ENCODE measurements at places on chromosomes 7 and 10.

GRCh38 chr7:142487124-142487523 is 229.3 kb upstream of the PRSS58 start:
- no peak for DNase-seq

DNA sequence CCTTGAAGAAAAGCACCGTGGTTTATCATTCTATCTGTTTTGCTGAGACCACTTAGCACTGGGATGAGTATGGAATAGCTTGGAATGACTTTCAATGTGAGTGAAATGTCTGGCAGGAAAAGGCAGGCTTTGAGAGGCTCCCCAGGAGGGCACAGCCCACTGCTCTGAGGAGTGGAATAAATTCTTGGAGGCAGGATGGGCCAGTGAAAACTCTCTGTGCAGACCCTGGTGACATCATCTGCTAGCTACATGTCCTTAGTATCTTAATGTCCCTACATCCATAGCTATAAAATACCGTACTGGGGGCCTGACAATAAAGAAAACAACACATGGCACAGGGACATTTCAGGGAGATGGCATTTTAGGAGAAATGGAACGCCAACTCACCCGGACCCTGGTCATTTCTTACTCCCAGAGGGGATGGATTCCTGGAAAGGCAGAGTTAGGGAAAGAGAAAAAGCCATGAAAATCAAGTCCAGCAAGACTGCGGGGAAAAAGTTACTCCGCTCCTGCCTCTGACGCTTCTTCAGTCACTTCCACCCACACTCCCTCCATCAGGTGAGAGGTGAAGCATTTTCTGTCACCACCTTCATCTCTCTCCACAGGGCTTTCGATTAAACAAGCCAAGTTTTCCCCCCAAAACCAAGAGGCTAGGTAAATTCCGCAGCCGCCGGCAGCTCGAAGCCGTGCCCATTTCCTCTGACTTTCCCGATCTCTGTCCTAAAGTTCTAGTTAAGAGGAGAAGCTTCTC is 991 bp downstream of the ZNF239 start:
- DNase-seq, result no peak

GRCh38 chr7:50555594-50556140 is 9.5 kb downstream of the DDC start:
- no peak for DNase-seq

GRCh38 chr10:46516660-46517416 is 39.6 kb downstream of the GPRIN2 start:
- peak; percentile 6 for DNase-seq

DNA sequence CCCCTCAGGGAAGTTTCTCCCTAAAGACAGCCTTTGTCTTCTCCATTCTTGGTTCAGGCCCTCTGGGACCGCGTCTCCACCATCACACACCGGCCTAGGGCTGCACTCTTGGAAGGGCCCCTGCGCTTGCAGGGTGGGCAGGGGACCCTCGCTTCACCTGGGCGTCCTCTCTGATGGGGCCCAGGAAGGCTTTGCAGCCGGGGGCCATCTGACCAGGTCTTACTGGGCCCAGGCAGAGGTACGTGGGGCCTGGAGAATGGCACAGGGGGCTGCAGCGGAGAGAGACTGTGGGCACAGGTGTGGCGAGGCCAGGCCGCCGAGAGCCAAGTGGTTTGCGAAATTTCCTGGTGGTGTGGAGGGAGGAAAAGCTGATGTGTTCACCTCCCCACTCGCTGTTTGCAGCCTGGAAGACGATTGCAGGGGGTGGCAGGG is 44.4 kb downstream of the ALOX5 start:
- DNase-seq, result no peak

DNA sequence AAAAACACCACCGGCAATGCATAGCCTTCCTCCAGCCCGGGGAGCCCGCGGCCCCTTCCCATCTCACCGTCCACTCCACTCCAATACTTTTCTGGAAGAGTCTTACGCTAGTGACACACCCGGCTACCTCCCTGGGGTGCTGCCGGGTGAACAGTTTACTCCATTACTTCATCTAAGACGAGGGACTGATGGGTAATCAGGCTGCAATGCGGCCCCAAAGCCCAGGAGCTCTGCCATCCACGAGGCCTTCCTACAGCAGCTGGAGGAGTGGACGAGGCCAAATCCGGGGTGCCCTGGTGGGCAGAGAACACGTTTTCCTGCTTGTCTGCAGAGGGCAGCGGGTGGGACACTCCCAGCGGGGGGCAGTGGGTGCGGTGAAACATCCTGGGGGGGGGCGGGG is 356.2 kb upstream of the SHH start:
- DNase-seq, result no peak

DNA sequence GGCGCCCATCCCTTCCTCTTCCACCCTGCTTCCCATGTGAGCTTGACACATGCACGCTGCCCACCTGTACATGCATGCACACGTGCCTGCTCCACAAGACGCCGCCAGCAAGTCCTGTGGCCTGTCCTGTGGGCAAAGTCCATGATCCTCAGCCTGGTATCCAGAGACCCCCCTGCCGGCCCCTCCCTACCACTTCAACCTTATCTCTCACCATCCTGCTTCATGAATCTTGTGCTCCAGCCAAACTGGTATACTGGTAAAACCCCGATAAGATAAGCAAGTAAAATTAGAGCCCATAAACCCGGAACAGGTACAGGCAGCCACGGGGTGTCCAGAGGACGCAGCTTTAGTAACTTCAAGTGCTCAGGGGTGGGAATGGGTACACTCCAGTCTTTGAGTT is 11.8 kb upstream of the TBXAS1 start:
- no peak for DNase-seq

- DNase-seq, result no peak
Observed at GRCh38 chr7:106419455-106420182, 134.8 kb upstream of the NAMPT start.

DNA sequence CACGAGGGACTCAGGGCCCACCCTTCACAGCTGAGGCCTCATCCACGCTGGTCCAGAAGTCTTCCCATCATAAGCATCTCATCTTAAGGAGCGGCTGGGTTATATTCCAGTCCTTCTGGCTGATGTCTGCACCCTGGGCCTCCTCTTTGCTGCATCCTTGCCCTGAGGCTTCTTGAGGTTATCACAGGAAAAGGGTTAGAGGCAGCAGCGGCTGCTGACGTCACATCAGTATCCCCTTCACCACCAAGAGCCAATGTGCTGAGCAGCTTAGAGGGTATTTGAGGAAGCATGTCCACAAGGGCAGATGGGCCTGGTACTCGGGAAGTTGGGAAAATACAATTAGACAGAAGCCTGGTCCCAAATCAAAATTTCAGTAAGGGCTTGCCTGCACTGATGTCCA is 125.1 kb downstream of the PLXNA4 start:
- DNase-seq, result no peak

GRCh38 chr7:106116161-106116704 is 4.1 kb upstream of the SYPL1 start:
- no peak for DNase-seq

- no peak for DNase-seq
Observed at GRCh38 chr10:62580396-62580795, 206.2 kb downstream of the ZNF365 start.

DNA sequence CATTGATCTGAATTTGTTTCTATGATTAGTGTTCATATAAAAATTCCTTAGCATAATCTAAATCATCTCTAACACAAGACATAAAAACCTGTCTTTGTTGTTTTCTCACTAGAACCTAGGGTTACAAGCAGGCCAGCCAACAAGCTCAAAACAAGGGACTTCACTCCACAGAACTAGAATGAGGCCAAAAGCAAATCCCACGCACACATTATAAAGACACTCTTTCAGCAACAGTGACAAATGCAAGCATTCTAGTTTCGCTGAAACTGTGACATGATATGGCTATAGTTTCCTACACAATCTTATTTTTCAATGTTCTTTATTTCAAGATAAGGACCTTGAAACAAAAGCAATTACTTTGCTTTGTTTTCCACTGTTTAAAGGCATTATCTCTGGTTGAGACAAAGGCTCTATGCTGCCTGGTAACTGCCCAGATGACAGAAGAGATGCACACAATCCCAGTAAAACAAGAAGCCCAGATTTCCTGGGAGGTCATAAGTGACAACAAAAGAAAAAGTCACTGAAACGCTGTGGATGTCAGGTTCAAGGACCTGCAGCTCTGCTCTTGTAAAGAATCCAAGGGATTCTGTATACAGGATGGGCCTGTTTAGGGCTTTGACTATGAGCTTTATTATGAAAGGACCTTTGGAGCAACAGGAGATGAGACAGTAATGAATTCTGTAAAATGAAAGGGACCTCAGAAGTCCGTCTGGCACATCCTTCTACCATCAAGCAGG is 105.3 kb downstream of the SORCS1 start:
- no peak for DNase-seq

GRCh38 chr7:79988653-79989052 is 146.0 kb upstream of the GNAI1 start:
- no peak for DNase-seq

DNA sequence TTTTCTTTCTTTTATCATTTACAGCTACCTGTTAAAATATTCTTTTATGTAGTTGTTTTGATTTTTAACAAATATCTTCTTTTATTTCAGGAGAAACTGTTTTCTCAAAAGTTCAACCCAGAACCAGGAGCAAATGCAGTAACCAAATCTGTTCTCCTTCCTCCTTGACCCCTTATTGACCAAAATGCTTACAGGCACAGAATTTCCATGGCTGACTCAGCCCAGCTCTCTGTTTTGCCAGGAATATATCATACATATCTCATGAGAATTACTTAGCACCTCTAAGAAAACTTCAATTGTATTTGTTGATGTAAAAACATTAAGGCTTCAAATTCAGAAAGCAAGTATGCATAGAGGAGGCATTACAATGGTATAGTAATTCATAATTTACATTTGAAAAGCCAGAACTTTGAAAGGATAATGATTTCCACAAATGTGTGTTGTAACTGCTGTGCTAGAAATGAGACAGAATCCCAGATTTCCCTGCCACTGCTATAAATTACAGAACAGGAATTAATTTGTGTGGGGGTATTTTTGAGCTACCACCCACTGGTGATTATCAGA is 2.2 kb downstream of the GSAP start:
- DNase-seq, result no peak

- DNase-seq, result no peak
Observed at GRCh38 chr10:80480852-80481251, 26.7 kb downstream of the TSPAN14 start.

DNA sequence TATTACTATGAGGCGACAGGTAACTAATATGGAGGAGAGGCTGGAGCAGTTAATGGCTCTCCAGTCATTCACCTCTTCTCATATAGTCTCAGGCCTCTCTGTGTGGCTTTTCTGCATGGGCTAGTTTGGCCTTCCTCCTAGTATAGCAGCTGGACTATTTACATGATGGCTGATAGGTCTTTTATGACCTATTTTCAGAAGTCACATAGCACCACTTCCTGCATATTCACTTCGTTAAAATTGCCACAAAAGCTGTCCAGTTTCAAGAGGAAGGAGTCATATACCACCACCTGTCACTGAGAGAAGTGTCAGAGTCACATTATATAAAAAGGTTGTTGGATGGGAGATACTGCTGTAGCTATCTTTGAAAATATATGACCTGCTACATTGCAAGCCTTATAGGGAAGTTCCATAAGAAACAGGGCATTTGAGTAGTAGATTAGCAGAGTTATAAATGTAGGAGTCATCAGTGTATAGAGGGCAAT is 8.0 kb upstream of the DMTF1 start:
- DNase-seq, result no peak

DNA sequence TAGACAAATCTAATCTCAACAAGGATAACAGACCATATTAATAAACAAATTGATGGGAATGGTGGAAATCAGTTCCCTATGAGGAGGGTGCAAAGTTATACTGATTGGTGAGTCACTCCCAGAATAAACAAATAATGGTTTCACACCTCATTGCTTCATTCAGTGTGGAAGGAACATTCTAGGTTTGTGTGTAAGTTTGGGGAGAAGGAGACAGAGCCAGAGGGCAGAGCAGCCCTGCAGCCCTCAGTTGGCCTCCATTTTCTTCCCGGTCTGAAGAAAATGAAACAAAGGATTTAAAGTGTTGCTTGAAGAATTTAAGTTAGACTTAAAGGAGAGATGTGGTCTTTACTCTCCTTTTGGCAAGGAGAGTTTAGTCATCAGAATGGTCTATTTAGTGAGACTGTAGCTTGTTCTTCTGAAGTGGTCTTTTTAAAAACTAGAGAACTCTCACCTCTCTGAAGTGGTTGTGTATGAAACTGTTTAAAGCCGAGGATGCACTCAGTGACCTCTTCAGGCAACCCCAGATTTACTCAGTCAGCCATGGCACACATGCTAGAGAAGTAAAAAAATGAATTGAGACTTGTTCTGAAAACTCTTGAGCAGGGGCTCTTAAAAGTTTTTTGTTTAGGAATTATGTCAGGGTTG is 27.2 kb downstream of the IKZF1 start:
- no peak for DNase-seq

GRCh38 chr10:12041766-12042408 is 722 bp downstream of the UPF2 start:
- peak; percentile 12 for DNase-seq

GRCh38 chr7:46854958-46855473 is 726.9 kb downstream of the TNS3 start:
- DNase-seq, result no peak

- DNase-seq, result no peak
Observed at GRCh38 chr7:69433081-69433480, 165.2 kb upstream of the AUTS2 start.

DNA sequence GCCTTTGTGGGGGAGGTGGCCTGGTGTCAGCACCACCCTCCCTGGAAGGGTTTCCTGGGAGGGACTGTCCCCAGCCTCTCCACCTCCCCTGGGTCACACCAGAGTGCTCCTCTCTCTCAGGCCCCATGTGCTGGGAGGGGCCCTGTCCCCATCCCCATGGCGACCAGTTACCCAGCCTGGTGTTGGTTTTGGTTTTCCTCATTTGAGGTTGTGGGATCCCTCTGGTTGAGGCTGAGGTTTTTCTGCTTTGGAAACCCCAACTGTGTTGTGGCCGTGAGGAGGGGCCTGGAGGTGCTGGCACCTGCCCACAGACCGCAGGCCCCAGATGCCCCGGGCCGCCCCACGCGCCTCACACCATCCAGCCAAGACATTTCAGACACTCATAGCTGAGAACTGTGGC is 106.3 kb downstream of the GRK5 start:
- no peak for DNase-seq

GRCh38 chr7:4883033-4883371 is 514 bp downstream of the RADIL start:
- no peak for DNase-seq

DNA sequence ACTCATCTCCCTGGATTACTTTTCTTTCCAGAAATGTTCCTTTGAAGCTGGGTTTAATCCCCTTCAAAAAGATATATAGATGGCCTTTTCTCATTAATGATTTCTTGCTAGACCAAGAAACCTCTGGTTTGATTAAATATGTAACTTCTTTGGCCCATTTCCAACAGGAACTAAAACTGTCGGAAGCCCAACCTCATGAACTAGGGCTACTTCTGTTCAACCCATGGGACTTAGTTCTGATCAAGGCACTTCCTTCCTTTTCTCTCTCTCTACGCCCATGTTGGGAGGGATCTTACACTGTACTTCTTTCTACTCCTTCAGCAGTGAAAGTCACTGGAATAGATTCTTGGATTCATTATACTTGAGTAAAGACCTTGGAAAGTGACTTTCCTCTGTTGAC is 83.6 kb downstream of the TMEM106B start:
- DNase-seq, result no peak

- no peak for DNase-seq
Observed at GRCh38 chr10:94131885-94132284, 138.2 kb downstream of the PLCE1 start.

GRCh38 chr7:57179776-57180415 is 47.7 kb upstream of the ZNF479 start:
- DNase-seq, result no peak

GRCh38 chr7:40401406-40401805 is 266.6 kb downstream of the SUGCT start:
- no peak for DNase-seq
